NCI-H345 (cell line): ENCODE measurements at places on chromosomes 1 and 21.

DNA sequence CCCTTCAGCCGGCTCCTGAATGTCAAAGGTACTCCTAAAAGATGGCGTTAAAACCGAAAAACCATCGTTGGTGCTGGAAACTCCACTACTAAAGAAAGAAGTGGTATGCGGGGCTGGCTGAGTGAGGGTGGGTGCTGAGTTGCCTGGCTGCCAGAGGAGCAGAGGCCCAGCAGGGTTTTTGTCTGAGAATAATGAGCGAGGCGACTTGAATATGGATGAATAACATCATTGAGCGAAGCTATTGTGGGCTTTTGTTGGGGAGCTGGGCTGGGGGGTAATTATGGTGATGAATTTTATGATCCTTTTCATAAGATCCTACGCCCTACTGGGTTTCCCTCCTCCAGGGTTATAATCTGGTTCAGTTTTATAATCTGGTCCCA is 2.0 kb downstream of the PDPN start:
- no peak for DNase-seq

DNA sequence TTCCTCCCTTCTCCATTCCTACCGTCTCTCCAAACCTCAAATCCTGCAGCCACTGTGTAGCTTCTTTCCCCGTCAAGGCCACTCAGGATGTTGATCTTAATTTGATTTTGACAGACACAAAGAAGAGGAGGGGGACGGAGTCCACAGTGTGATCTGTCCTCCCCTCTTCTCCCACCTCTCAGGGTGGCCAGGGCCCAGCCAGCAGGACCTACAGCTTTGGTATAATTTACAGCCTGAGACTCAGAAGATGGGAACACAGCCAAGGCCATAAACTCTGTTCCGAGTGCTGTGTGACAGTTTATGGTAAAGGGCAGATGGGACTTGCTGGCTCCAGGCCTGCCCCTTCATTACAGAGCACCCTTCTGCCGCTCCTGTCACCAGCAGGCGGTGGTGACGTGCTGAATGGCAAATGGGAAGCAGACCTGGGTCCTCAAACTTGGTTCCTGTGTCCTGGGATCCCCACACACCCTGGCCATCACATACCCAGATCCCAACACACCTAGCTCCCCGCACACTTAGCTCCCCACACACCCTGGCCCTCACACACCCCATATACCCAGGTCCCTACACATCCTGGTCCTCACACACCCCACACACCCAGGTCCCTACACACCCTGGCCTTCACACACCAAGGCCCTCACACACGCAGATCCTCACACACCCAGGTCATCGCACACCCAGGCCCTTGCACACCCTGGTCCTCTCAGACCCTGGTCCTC is 71.6 kb downstream of the CD2 start:
- peak; percentile 70 for DNase-seq

- no peak for DNase-seq
Observed at GRCh38 chr1:117544509-117545109, 61.2 kb upstream of the TENT5C start.

DNA sequence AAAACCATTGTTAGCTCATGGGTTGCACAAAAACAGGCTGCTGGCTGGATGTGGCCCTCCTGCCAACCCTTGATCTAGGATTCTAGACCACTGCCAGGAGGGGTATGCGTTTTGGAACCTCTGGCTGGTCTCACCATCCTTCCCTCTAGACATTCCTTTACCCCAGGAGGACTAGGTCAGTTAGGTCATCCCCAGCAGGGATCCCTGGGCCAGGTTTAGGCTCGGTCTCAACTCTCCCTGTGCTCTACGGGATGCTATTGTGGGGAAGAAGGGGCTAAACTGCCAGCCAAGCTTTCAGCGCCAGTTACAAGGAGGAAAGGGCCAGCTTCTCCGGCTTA is 22.7 kb downstream of the SLC2A1 start:
- DNase-seq: no peak

GRCh38 chr1:100358210-100358609 is 5.9 kb downstream of the CDC14A start:
- DNase-seq: no peak

- DNase-seq: no peak
Observed at GRCh38 chr1:240319998-240320397, 228.3 kb downstream of the FMN2 start.

- DNase-seq: no peak
Observed at GRCh38 chr1:161307230-161307768, 2.5 kb downstream of the MPZ start.

DNA sequence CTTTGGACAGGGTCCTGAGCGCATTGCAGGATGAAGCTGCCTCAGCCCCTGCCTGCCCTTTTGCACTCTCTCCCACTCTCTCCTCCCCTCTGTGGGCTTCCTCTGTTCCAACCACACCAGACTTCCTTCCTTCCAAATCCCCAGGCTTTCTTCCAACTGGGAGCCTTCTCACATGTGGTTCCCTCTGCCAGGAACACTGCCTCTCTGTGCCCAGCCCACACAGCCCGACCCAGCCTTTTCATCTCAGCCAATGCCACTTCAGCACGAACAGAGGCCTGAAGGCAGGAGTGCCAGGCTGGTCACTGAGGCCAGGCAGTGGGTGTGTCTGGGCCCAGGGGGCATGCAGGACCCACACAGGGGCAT is 5.9 kb downstream of the SELENON start:
- DNase-seq: no peak

DNA sequence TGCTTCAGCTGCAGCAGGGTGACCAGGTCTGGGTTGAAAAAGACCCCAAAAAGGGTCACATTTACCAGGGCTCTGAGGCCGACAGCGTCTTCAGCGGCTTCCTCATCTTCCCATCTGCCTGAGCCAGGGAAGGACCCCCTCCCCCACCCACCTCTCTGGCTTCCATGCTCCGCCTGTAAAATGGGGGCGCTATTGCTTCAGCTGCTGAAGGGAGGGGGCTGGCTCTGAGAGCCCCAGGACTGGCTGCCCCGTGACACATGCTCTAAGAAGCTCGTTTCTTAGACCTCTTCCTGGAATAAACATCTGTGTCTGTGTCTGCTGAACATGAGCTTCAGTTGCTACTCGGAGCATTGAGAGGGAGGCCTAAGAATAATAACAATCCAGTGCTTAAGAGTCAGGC is 2.9 kb downstream of the C1QA start:
- no peak for DNase-seq

GRCh38 chr1:115356356-115356755 is 18.3 kb upstream of the NGF start:
- DNase-seq: no peak

DNA sequence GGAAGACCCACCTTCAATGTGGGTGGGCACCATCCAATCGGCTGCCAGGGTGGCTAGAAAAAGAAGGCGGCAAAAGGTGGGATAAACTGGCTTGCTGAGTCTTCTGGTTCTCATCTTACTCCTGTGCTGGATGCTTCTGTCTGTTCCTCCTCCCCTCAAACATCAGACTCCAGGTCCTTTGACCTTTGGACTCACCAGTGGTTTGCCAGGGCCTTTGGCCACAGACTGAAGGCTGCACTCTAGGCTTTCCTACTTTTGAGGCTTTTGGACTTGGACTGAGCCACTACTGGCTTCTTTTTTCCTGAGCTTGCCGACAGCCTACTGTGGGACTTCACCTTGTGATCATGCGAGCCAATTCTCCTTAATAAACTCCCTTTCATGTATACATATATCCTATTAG is 55.9 kb downstream of the VCAM1 start:
- no peak for DNase-seq

GRCh38 chr1:179082333-179082998 is 596 bp downstream of the TOR3A start:
- peak; percentile 16 for DNase-seq

GRCh38 chr21:38326429-38326828 is 69.6 kb downstream of the KCNJ15 start:
- no peak for DNase-seq

- peak; percentile 87 for DNase-seq
Observed at GRCh38 chr1:64098846-64099582, 104.4 kb upstream of the UBE2U start.

GRCh38 chr1:17081439-17081838 is 27.6 kb upstream of the SDHB start:
- no peak for DNase-seq

GRCh38 chr1:1630191-1630964 is 1.6 kb upstream of the MMP23B start:
- peak; percentile 15 for DNase-seq

DNA sequence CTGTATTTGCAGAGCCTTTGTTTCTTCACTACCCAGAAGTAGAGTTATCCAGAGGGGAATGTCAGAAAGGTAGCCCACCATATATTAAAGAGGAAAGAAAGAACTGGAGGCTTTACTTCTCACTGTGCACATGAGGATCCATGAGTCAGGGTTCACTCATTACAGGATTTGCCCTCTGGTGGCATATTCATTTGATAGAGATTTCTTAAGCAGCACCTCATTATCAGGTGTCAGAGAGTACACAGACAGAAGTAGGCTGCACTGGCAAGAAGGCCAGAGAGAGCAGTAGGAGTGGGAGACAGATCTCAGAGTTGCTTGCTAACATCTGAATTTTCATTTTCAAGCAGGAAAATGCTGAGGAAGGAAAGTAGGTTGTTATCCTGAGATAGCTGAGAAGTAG is 123.8 kb downstream of the PIK3R3 start:
- no peak for DNase-seq

GRCh38 chr1:28147264-28148094 is 29.0 kb downstream of the PTAFR start:
- no peak for DNase-seq

GRCh38 chr1:167790117-167790516 is 68.3 kb downstream of the MPZL1 start:
- no peak for DNase-seq

- no peak for DNase-seq
Observed at GRCh38 chr1:110489973-110490542, 28.9 kb downstream of the KCNA10 start.

GRCh38 chr1:3541936-3542335 is 69.4 kb downstream of the MEGF6 start:
- no peak for DNase-seq

GRCh38 chr1:151837197-151837596 is 2.4 kb downstream of the C2CD4D start:
- no peak for DNase-seq

GRCh38 chr1:18646786-18647410 is 16.3 kb downstream of the PAX7 start:
- no peak for DNase-seq

GRCh38 chr1:37890378-37891014 is 31.1 kb upstream of the MTF1 start:
- DNase-seq: peak; percentile 46

GRCh38 chr1:32924881-32925344 is 23.7 kb upstream of the TMEM54 start:
- DNase-seq: no peak

DNA sequence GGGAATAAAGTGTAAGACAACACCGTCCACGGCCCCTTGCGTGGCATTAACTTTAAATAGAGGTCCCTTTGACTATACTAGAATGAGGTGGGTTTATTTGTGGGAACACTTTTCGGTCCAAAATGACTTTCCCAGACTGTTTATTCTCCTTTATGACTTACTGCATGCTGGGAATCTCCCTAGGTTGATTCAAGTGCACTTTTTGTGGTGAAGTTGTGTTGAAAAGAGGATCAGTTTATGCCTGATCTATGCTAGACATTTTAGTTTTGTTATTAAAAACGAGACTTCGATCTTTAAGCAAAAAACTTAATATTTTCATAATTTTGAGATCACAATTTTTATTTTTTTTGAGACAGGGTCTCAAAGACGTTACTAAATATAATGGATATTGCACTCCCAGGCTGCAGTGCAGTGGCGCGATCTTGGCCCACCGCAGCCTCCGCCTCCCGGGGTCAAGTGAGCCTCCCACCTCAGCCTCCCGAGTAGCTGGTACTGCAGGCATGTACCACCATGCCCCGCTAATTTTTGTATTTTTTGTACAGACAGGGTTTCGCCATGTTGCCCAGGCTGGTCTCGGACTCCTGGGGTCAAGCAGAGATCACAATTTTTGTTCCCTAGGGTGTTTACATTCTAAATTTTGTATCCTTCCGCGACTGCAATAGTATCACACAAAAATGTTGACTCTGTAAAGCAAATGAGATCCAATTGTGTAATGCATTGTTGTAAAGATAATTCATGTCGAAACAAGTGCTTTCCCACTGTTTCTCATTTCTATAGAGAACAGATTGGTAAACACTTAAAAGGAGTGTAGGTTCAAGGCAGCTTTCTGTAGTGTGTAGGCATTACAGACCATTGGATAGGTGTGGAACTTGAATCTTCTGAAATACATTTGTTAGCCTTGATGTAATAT is 1.6 kb downstream of the CDC42 start:
- peak; percentile 63 for DNase-seq

- no peak for DNase-seq
Observed at GRCh38 chr1:173267453-173267945, 60.4 kb upstream of the TNFSF4 start.

DNA sequence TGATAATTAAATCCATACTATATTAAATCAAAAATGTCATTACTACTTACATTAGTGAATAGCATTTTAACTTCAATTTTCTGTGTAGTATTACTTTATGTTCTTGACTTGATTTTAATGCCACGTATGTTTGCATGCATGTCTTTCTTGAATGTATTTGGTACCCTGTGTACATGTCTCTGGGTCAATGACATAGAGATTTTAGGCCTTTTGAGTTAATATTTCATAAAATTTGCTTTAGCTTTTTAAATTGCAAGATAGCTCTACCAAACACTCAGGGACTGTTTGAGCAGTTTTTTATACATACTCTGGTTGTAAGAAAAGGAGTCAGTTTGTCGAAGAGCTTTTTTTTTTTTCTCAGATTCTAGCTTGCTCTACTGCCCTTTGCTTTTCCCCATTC is 1.5 kb downstream of the MLLT11 start:
- no peak for DNase-seq

- DNase-seq: no peak
Observed at GRCh38 chr1:79190074-79190473, 183.5 kb upstream of the ADGRL4 start.

- no peak for DNase-seq
Observed at GRCh38 chr21:42443181-42443785, 39.6 kb downstream of the UBASH3A start.

DNA sequence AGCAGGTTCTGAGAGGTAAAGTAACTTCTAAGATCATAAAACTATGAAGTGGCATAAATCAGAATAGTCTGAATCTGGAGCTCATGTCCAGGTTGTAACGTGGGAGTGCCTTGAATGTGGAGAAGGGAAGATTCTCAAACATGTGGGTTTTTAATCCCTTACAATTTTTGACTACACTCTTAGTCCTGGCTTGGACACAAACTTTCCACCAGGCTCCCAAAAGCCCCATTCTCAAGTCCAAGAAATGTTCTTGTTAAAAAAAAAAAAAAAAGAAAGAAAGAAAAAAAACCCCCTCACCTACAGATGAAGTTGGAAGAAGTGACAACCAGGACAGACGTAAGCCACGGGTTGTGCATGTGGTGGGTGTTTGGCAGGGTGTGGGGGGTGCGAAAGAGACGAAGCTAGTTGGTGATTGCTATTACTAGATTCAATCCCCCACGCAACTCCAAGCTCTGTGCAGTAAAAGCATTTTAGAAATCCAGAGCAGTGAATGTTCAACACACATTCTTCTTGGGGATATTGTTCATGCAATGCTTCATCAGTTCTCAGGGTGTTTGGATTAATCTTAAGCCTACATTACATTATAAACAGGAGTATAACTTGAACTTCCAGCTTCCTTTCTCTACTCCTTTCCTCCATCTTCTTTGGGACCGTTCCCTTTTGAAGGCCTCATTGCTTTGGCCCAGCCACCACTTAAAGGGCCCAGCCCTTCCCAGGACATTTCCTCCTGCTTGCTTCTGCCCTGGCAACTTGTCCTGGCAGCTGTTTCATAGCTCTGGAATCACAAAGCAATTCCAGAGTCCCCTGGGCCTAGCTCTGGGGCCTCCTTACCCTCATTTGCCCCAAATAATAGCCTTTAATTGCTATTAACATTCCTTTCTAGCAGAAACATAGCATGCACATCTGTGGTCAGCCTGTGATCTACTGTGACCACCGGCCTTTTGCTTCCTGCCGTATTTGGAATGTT is 41.8 kb downstream of the PHC2 start:
- DNase-seq: no peak
